Activated CD4-positive, alpha-beta T cell treated with anti-CD3 and anti-CD28 coated beads, Interleukin-2, amount 50 U/mL, for 1 hour (primary cell): ENCODE measurements at places on chromosomes 2 and 18.

- no peak for DNase-seq
These were observed 104.4 kb downstream of the CTIF start for GRCh38 chr18:48643262-48643661.

DNA sequence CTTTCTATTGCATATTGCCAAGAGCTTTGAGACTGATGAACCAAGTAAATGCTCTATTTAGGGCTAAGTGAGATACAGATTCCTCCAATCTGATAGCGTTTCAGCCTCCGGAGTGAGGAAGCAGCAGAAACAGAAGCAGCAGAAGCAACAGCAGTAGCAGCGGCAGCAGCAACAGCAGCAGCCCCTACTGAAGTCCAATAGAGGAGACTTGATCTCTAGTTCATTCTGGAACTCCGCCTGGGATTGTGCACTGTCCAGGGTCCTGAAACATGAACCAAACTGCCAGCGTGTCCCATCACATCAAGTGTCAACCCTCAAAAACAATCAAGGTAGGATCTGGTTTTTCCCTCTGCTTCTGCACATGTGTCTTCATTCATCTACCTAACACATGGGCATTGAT is at the start of gene DPP10:
DPP10 (plus strand) TSS at position 132 of the 400 bp plus-strand sequence.
- DNase-seq, result no peak

DNA sequence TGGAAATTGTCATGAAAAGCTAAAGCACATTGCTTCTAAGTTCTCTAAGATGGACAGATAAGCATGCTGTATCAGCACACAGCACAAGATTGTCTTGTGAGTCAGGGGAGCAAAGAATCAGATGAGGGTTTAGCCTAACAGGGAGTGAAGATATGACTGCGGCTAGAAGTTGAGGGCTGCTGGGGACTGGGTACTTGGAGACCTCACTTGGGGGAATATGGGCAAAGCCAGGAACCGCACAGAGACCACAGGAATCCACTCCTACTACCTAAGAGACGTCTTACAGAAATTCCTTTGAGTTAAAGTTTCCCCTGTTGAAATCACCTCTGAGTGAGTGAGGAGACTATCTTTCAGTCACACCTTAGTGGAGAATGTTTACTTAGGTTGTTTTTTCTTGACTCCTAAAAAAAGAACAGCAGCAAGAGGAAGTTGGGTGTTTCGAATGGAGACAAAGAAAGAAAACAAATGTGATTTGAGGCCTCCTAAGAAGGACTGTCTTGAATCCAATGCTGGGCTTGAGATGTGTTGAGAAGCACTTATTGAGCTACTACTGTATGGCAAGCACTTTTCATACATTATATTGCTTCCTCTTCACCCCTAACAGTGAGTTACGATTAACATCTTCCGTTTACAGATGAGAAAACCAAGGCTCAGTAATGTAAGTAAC is 100.7 kb downstream of the ANKRD44 start:
- DNase-seq, result peak; percentile 43

DNA sequence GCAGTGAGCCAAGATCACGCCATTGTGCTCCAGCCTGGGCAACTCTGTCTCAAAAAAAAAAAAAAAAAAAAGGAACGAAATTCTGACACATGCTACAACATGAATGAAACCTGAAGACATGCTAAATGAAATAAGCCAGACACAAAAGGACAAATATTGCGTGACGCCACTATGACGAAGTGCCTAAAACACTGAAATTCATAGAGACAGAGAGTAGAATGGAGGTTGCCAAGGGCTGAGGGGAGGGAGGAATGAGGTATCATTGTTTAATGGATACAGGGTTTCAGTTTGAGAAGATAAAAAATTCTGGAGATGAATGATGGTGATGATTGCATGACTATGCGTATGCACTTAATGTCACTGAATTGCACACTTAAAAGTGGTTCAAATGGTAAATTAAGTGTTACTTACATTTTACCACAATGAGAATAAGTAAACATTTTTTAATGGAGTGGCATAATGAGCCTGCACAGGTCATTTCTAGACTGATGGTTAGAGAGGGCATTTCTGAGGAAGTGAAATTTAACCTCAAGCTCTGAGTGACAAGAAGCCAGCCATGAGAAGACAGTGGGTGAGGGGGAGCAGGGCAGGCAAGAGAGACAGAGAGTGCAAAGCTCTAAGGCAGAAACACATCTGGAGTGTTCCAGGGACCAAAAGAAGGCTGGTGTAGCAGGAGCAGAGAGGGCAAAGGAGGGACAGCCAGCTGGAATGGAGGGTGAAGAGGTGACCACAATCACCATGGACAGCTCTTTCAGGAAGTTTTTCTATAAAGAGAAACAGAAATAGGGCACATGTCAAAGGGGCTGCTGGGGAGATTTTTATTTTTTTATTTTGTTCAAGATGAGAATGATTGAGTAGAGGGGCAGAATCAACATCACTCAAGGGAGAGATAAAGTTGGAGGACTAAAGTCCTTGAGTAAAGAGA is 20.6 kb upstream of the EXOC6B start:
- no peak for DNase-seq

DNA sequence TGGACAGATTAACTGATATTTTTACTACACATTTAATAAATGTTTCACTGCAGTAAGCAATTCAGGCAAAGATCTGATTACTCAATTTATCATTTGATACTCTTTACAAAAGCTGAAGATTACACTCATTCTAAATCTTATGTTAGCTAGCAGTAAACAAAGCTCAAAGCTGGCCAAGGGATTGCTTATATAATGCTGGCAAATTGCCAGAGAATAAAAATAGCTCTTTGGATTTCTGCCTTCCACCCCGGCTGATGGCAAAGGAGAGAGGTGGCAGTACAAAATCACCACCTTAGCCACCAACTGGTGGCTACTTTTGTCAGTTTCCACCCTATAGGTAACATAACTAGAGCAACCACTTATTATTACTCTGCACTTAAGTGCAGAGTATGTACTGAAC is 320.5 kb downstream of the FSIP2 start:
- no peak for DNase-seq

- DNase-seq, result no peak
These were observed 706.5 kb upstream of the FAM98A start for GRCh38 chr2:34305587-34305986.

DNA sequence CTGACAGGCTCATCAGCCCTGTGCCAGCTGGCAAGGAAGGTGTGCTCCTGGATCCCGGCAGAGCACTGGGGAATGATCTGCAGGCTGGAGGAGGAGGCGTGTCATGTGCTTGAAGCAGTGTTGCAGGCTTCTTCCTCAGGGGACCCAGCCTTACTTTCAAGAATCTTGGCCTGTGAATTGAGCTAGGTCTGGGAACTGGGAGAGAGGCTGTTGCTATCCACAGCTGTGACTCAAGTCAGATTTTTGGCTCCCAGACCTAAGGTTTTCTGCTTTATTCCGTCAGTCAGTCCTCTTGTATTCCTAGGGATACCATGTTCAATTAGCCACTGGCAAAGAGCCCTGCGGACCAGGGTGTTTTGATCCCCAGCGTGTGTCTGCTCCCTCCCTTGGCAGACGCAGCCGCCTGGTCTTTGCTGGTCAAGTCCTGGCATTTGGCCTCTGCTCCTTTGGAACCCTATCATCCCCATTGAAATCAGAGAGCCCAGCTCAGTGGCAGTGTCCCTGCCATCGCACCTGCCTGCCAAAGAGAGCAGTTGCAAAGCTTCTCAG is 32.4 kb downstream of the ASB1 start:
- DNase-seq, result no peak

- no peak for DNase-seq
These were observed 318.1 kb upstream of the NT5C1B start for GRCh38 chr2:18907508-18907907.

DNA sequence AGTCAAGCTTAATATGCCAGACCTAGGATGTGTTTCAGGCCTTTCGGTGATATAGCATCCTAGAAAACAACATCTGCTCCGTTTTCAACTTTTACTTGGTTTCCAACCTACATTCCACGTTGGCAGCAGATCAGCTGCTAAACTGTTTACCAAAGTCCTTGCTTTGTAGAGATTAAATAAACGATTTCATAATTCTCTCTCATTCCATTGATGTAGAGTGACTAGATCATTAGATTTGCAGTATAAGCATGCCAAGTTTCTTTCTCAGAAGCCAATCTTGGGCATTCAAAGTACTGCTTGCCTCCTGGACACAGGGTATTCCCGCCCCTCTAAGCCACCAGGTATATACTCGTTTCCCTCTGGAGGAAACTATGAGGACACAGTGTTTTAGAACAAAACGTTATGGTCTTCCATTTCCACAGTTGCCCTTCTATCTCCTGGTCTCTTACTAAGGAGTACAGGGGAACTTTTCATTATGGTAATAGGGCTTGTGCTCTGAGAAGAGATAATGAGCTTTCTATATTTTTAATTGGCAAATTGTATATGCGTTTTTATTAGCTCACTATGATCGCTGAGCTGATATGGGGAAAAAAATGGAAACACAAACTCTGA is 10.5 kb upstream of the INSIG2 start:
- no peak for DNase-seq

GRCh38 chr18:54251606-54252390 is 17.5 kb upstream of the POLI start:
- no peak for DNase-seq

- DNase-seq, result no peak
These were observed 38.5 kb upstream of the GPR17 start for GRCh38 chr2:127607399-127607908.

DNA sequence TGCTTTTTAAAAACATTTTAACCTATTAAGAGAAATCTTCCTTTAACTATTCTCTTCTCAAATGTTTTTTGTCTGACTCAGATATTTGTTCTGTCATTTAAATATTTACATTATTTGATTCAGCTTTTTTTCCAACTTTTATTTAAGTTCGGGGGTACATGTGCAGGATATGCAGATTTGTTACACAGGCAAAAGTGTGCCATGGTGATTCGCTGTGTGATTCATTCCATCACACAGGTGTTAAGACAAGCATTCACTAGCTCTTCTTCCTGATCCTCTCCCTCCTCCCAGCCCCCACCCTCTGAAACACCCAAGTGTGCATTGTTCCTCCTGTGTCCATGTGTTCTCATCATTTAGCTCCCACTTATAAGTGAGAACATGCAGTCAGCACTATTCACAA is 19.4 kb downstream of the SP100 start:
- no peak for DNase-seq

DNA sequence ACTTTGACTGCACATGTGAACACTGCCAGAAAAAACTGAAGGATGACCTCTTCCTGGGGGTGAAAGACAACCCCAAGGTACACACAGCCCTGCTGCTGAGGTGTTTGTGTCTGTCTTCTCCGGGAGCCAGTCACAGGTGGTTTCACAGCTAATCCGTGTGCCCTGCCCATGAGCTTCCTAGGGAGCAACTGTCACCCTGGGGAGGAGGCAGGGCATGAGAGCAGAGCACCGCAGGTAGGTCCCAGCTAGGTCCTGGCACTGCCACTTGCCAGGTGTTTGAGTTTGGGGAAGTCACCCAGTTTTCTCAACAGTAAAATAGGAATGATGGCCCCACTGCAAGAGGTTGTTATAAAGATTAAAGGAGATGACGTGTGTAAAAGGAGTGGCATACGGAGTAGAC is 29.1 kb downstream of the SMYD1 start:
- no peak for DNase-seq

DNA sequence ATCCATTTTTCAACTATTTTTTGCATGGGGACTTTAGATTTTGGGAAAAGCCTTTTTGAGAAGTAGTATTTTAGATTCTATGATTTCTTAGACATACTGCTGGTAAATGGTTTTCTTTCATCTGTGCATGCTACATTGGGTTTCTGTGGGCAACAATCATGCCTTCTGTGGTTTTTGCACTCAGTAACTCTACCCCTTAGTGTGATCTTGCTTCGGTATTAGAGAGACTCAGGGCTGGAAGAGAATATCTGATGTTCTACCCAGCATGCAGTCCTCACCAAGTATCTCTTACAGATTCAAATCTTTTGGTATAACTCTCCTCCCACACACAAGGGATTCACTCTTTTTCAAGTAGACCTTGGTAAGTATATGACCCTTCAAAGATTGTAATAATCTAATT is 183.0 kb downstream of the PMAIP1 start:
- no peak for DNase-seq

- no peak for DNase-seq
These were observed 118.9 kb downstream of the LPIN1 start for GRCh38 chr2:11865378-11865777.

DNA sequence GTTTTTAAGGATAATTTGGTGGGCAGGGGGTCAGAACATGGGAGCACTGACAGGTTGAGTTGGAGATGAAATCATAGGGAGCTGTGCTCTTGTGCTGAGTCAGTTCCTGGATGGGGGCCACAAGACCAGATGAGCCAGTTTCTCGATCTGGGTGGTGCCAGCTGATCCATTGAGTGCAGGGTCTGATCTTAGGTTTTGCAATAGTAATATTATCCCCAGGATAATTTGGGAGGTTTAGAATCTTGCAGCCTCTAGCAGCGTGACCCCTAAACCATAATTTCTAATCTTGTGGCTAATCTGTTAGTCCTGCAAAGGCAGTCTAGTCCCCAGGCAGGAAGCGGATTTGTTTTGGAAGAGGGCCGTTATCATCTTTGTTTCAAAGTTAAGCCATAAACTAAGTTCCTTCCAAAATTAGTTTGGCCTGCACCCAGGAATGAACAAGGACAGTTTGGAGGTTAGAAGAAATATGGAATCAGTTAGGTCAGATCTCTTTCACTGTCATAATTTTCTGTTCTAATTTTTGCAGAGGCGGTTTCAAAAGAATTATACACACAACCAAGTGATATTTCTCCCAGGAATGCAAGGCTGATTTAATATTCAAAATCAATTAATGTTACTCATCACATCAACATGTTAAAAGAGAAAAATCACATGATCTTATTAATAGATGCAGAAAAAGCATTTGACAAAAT is 23.0 kb downstream of the DBI start:
- no peak for DNase-seq

DNA sequence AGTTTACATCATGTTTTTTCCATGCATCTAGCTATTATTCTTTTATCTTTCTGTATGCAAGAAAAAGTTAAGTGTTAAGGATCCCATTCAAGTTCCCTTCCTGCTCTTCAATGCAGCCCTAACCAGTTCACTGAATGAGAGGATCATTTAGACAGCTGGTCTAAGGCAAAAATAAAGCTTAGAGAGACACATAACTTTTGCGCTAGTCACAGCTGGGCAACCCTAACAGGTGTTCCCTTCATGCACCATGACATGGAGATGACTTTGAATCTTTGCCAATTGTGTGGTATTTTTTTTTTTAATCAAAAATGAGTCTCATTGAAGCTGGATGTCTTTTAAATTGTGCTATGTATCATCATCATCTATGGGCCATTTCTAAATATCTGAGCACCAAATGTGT is 393.8 kb upstream of the CYRIA start:
- DNase-seq, result no peak

DNA sequence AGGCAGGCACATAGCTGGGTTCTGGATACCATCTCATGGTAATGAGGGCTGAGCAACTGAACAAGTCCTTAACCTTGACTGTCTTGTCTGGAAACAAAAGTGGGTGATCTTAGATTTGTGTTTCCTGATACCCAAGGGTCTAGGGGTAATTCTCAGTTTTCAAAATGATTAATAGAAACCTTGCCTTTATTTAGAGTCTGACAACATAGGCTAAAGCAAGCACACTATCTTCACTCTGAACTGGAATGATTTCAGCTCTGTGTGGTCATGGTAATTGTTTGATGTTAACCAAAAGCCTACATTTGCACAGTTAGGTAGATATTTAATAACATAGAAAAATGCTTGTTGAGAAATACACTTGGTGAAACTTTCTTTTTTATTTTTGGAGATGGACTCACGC is 6.8 kb upstream of the LAMA3 start:
- DNase-seq, result no peak

- no peak for DNase-seq
These were observed 36.6 kb downstream of the SLC14A1 start for GRCh38 chr18:45760462-45761036.

- no peak for DNase-seq
These were observed 1582.2 kb upstream of the NXPH2 start for GRCh38 chr2:140362361-140362760.

- no peak for DNase-seq
These were observed 447.1 kb upstream of the HS6ST1 start for GRCh38 chr2:128765811-128766210.
